ENCODE measurements at places on chromosomes 5 and 9.

DNA sequence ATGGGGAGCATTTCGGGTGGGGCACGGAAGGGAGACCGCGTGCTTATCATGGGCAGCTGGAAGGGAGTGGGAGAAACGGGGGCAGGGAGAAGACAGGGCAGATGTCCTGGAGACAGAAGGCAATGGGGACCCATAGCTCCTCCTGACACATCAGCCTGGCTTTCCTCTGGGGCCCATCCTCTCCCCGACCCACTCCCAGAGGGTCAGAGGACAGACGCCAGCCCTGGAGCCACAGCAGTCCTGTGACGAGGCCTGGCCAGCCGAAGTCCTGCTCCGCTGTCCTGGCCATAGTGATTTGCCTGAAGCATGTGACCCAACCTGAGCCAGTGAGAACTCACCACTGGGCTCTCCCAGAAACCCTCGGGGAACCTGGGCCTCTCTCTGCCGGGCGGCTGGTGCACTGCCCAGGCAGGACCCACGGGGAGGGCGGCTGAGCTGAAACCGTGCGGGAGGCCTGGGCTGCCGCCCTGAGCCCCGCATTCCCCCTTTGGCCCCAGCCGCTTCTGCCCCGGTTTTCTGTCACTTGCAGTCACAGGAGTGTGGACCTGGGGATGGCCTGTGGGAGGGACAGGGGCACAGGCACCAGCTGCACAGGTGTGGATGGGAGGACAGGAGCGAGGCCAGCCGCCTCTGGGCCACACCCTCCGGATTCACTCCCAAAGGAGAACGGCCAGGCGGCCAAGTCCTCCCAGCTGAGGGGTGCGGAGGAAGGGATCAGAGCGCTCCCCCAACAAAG is 19.8 kb downstream of the ADAMTS2 start:
- DNase-seq: no peak

GRCh38 chr9:70435948-70436347 is 21.5 kb upstream of the KLF9 start:
- no peak for DNase-seq

DNA sequence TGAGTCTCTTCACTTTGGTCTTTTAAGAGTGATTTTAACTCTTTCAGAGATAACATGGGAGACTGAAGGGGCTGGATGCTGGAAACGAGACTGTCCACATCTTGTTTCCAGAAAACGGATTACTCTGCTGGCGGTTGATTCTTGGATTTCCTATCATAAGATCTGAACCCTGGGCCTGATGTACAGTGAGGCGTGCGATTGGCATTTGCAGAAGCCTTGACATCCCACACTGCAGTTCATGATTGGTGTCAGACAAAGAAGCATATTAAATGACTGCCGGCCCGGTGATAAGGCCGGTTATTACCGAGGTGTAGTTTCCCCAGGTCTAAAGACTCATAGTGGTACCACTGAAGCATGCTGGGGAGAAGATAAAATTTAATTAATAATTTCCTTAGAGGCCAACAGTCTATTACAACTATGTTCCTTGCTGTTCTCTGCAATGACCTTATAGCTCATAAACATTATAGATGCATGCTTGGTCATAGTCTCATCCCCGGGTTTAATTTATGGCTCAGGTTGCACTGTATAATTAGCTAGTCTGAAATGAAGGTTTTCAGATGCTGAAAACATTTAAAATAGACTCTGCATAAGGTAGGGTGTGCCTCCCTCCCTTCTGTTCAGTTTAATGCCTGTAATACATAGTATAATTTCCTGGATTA is 99.2 kb downstream of the PPP2R2B start:
- no peak for DNase-seq

DNA sequence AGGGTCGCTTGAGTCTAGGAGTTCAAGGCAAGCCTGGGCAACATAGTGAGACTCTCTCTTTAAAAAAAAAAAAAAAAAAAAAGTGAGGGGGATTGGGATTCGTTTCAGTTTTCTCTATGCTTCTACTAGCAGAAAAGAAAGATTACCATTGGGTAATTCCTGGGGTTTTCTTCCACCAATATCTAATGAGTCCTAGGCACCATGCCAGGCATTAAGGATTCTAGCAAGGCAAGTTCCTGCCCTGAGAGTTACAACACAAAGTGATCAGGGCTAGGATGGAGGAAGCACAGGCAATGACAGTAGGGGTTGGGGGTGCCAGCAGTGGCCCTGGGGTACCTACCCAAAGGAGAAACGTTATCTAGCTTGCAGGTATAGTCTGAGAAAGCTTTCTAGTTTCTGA is 90.8 kb downstream of the PCDH1 start:
- DNase-seq: no peak

- no peak for DNase-seq
Observed at GRCh38 chr5:117475919-117476318, 901.3 kb upstream of the SEMA6A start.

DNA sequence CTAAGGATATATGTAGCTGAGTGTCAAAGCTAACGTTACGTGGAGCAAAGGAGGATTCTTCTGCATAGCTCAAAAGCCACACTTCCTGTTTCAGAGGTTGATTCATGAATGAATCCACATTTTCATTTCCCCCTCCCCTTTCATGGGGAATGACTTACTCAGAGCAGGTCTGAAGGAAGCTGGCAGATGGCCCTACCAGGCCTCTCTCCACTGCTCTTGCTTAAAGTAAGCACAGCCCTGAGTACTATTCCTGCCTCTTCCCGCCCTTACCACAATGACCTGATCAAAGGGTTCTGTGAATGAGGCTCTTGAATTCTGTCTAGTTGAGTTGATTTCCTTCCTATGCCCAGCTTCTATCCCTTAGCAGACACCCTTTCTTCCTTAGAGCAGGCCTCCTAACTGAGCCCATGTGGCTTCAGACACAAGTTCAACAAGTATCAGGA is 6.3 kb downstream of the IGIP start:
- no peak for DNase-seq

DNA sequence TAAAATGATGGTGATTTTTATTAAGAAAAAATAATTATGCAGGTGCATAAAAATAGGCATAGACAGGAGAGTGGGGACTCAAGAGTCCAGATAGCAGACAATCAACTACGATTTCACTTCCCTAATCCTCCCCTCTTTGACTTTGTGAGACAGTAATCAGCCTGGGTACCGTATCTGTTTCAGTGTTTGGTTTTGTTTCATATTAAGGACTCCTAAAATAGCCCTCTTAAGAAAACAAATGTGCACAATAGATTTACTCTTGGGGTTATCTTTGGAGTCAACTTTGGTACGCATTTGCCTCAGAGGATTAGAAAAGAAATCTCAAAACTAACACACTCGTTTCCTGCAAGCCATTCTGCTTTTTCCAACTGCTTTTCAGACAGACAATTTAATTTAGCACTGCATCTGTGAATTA is 96.3 kb downstream of the ZNF608 start:
- DNase-seq: no peak

DNA sequence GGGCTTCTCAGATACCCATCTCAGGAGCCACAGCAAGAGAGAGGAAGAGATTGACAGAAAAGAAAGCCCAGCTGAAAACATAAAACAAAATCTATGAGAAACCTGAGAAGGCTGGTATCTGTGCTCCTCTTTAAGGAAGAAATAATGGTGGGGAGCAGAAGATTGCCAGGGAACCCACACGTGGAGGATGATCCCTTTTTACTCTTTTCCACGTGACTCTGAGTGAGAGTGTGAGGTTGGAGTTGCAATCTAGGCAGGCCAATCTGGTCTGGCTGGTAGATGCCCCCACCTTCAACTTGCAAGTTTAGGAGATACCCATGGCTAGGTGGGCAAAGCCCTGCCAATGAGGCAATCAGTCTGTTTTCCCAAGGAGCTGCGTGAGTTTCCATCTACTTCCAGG is 202.3 kb downstream of the TENT4A start:
- no peak for DNase-seq

GRCh38 chr5:50968356-50969149 is 302.1 kb downstream of the PARP8 start:
- DNase-seq: no peak

DNA sequence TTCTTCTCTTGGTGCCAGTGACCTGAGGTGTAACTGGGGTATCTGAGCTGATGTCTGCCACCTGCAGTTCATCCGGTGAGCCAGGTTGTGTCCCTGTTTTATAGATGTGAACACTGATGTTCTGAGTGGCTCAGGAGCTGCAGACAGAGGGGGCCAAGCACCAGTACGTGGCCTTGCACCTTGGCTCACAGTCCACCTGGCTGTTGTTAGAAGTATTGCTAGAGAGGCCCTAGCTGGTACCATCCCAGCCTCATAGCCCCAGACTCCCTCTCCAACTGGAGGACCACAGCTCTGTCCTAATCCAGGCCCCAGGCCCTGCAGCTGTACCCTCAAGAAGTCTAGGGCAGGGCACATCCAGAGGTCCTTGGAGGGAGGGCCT is 16.2 kb downstream of the PHF2 start:
- no peak for DNase-seq

GRCh38 chr5:65483546-65484346 is 2.0 kb upstream of the ADAMTS6 start:
- peak; percentile 39 for DNase-seq

GRCh38 chr9:89529243-89530035 is 31.5 kb upstream of the SEMA4D start:
- DNase-seq: no peak

GRCh38 chr5:11619339-11620024 is 284.8 kb downstream of the CTNND2 start:
- DNase-seq: peak; percentile 26
